CD4-positive, CD25-positive, alpha-beta regulatory T cell (primary cell): ENCODE measurements at places on chromosomes 5 and 9.
A peak's percentile ranks its signal among the peaks of the same experiment; 100 is the strongest.

- no peak for DNase-seq
Measured at GRCh38 chr5:2642684-2643345, 108.7 kb downstream of the IRX2 start.

- DNase-seq, result peak; percentile 99
Measured at GRCh38 chr5:43040287-43041098, at the start of gene ANXA2R. ANXA2R (minus strand) TSS chr5:43040319; CDS start chr5:43040046, 273 bp downstream.

DNA sequence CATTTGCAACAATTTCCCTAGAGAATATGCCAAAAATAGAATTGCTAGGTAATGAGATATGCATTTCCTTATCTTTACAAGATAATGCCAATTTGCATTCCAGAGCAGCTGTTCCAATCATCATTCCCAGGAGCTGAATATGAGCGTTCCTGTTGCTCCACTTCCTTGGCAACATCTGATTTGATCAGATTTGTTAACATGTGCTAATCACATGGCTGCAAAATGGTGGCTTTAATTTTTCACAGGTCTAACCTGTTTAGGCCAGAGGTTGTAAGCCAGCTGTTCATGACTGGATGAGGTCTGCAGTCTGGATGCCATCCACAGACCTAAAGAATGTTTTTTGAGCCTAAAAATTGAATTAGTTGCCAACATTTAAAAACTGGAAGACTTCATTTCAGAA lies 220.7 kb upstream of the IL12B start:
- DNase-seq, result no peak

GRCh38 chr5:671459-672328 lies 21.5 kb downstream of the TPPP start:
- peak; percentile 63 for DNase-seq

GRCh38 chr5:93622240-93622885 lies 39.3 kb downstream of the NR2F1 start:
- DNase-seq, result peak; percentile 71

DNA sequence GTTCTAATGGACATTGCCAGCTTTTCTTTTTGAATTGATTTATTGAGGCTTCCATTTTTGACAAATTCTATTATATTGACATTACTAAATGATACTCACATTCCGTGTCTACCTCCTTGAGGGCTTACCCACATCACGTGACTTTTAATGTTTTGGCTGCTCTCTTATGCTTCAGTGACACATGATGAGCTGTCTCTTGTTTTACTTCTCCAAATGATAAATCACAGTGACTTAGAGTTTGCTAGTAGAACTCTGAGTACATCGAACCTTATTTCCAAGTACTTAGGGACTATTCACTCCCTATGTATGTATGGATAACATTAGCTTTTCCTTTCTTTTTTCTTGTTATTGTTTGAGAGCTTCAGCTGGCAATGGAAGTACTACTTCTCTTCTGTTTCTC lies 169.8 kb upstream of the KCNN2 start:
- DNase-seq, result no peak

DNA sequence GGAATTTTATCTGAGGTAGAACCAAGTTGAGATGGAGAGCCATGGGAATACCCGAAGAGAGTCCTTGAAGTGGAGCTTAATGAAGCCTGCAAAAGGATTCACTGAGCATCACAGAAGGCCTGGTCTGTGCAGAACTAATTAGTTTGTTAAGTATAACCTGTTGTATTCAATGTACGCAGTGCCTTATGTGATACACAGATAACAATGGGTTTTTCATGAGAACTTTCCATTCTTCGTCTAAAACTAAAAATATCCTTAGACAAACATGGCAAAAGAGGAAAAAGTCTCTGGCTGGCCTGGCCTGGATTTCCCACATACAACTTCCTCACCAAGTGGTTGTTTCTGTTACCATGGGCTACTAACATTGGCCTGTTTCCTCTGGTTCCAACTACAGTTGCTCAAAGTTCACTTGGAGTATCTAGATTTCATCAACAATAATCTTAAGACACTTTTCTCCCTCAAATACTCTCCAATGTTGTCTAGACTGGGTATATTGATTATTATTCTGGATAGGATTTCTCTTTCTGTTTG lies 237.6 kb upstream of the ZNF462 start:
- no peak for DNase-seq

GRCh38 chr5:84290161-84290560 lies 94.5 kb downstream of the EDIL3 start:
- DNase-seq, result no peak

DNA sequence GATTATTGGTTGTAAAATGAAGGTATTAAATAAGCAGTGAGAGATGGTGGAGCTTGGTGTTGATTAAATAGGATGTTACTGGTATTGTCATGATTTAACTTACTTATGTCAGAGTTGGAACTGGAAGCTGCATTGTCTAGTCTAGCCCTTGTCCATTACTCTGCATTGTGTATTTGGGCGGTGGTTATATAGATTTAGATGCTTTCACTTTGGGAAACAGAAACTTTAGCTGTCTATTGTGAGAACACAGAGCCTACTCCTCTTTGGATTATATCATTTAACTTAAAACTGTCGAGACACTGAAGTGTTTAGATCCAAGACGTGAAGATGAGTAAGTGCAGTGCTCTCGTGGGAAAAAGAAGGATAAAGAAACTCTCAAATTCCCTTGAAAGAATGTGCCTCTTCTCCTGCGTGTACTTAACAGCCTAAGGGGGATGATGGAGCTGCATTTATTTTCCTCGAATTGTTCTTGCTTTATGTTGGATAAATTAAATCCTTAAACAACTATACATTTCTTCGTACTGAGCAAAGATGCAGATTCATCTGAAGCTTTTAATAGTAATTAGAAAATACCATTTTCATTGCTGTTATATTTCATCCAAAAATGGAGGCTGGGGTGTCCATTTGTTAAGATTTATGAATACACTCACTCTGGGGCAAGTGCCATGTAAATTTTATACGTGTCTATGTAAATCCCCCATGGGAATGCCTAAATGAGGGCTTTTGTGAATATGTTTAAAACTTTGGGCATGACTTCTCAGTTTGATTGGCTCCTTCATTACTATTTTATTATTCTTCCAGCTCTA lies 21.6 kb downstream of the FBXL7 start:
- no peak for DNase-seq

GRCh38 chr5:96478983-96479382 lies 45.9 kb upstream of the PCSK1 start:
- DNase-seq, result no peak
